ENCODE measurements at places on chromosomes 1 and 21.

DNA sequence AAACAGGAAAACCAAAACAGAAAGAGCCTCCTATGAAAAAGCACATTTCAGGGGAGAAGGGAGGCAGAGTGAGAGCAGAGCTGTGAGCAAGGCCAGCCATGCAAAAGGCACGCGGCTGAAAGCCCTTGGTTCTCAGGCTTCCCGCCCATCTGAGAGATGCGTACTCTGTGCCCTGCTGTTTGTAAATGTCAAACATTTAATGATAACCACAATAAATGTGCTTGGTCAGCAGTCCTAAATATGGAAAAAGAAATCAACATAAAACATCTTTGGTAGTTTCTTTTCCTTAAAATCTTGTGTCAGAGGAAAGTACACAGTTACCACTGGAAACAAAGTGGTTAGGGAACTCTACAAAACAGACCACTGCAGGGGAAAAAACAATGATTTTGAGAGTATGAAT is 283.1 kb downstream of the DSCAM start:
- no peak for DNase-seq

DNA sequence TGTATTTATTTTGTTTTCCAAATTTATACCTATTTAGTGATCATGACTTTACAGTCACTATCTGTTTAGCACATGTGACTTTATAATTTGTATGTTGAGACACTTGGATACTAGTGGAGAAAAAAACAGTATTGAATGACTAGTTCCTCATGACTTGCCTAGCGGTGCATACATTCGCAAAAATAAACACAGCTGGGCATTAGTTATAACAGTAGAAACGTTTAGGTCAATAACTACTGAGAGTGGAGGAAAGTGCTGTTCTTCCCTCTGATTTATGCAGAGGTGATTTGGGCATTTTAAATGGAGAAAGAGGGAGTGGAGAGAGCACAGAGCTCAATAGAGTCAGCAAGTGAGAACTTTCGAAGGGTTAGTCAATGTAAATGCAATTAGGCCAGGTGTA is 1679.0 kb upstream of the B3GALT2 start:
- no peak for DNase-seq

DNA sequence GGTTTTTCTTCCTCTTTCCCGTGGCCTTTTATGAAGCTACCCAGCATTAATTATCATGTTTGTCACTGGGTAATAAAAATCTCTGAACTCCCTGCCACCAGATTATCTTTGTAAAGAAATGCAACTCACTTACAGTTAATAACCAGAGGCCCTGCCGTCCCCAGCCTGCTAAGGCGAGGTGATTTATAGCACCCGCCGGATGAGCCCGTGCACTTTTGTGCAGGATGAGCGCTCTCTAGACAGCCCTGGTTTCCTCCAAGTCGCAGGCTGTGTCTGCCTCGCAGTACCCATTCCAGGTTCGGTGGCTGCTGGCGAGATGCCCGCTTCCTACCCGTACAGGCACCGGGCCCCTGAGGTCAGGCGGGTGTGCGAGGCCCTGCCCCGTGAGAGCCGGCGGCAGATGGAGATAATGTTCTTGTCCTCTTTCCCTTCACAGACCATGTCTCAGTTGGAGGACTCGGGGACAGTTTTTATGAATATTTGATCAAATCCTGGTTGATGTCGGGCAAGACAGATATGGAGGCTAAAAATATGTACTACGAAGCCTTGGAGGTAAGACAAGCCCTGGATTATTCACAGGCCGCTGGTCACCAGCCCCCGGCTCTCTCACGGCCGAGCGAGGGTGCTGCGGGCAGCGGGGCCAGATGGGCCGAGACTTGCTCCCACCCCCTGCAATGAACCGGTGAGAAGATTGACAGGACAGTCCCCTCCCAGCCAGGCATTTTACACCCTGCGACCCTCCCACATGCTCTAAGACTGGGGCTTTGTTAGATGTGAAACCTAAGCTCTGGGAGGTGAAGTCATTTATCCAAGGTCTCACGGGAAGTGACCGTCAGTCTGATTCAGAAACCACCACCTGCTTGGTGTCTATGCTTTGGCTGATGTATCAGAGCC is 28.5 kb upstream of the SELENON start:
- no peak for DNase-seq

DNA sequence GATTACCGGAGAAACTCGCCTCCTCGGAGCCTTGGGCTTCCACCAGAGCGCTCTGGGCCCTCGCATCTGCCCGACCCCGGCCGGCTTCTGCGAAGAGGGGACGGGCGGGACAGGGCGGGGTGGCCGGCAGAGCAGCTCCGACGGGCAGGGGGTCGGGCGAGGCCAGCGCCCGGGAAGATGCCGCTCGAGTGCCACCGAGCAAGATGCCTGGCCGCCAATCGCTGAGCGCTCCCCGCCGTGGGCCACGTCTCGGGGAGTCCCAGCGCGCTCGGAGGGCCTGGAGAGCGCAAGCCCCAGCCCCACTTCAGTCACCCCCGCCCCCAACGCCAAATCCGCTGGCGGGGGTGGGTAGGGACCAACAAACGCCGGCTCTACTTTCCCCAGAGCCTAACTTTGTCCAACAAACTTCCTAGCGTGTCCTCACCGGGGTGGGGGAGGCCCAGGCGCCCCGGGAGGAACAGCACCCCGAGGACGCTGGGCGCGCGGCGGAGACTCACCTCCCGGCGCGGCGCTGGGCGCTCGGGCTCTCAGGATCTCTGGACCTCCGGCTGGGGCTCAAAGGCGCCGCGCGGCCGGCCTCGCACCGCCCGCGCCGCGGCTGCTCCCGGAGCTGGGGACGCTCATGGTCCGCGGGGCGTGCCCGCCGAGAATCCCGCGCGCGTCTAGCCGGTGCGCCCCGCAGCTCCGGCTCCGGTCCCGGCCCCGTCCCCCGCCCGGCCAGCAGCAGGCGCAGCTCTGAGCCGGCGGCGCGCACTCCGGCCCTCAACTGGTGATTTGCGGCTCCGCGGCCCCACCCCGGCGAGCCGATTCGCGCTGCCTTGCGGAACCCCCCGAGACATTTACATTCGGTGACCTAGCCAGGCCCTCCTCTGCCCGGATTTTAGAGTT is at the start of gene BCAR3:
BCAR3 (minus strand) TSS at position 737 of the 888 bp plus-strand sequence. CDS start 6,907 bp downstream, outside the sequence.
- peak; percentile 41 for DNase-seq

DNA sequence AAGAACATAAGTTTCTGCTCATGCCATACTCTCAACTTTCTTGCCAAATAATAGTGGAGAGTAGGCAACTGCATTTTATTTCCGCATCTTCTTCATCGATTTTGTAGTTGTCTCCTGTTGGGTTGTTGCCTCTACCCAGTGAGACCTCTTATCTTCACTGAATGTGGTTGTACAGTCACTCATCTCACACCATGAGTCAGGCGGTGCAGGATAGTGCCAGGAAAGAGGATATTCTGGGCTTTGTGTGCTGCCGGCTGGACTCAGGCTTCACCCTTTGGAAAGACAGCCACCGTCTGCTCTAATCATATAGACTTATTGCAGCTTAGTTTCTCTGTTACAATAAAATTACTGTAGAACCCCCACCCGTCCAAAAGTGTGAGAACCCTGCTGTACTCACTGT is 154.3 kb upstream of the USP24 start:
- no peak for DNase-seq

GRCh38 chr21:46120301-46121285 is 22.7 kb downstream of the COL6A2 start:
- no peak for DNase-seq

- DNase-seq, result no peak
Measured at GRCh38 chr1:189868021-189868420, 609.6 kb downstream of the BRINP3 start.

GRCh38 chr1:111570781-111571181 is 48.8 kb upstream of the RAP1A start:
- no peak for DNase-seq

- DNase-seq, result no peak
Measured at GRCh38 chr21:25963181-25963580, 207.4 kb downstream of the APP start.

DNA sequence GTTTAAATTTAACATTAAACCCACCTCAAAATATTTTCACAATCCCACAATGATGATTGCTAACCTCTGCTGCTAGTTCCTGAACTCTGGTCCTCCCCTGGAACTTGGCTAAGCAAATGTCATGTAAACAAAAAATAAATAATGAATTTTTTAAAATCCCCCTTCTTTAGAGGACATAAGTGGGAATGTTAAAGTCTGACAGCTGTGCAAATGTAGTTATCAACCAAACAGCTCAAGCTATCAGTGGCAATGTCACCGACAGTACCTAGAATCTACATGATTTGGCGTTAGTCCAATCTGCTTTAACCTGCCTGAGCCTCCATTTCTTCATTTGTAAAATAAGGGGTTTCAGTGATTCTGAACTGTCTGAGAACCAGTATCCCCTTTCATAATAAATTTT is 67.7 kb downstream of the GDAP2 start:
- DNase-seq, result no peak
